ENCODE measurements at places on chromosomes 6 and 20.
A peak's percentile ranks its signal among the peaks of the same experiment; 100 is the strongest.

DNA sequence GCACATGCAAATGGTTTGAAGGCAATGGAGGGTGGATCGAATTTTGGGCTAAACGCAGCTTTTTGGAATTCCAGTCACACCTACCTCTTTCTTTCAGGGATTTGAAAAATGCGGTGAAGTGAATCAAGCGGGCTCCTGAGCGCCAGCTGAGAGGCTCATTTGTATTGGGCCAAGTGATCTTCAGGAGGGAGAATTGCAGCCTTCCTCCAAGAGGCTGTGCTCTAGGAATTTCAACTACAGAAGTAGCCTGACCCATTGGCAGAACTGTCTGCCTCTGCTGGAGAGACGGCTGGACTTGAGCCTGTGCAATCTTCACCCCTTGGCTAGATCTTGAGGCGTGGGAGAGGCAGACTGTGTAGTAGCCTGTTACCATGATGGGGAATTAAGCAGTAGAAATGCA is 5.7 kb upstream of the TIAM2 start:
- DNase-seq, result no peak

GRCh38 chr20:62926229-62927127 is at the start of gene DIDO1:
Gene DIDO1 (minus strand): TSS chr20:62926505.
- DNase-seq, result peak; percentile 49

DNA sequence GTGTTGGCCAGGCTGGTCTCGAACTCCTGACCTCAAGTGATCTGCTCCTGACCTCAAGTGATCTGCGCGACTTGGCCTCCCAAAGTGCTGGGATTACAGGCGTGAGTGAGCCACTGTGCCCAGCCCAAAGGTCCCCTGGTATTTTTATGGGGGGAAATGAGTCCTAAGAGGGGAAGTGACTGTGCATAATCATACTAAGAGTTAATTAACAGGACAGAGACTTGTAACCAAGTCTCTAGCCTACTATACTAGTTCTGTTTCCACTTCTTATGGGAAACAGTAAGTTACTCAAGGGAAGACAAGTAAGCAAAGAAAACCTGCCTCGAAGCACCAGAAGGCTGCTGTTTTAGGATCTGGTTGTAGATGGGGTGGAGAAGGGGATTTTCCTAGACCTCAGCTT is 27.9 kb downstream of the TCF15 start:
- DNase-seq, result no peak

- no peak for DNase-seq
These were observed 48.2 kb downstream of the DCBLD1 start for GRCh38 chr6:117530467-117531242.

DNA sequence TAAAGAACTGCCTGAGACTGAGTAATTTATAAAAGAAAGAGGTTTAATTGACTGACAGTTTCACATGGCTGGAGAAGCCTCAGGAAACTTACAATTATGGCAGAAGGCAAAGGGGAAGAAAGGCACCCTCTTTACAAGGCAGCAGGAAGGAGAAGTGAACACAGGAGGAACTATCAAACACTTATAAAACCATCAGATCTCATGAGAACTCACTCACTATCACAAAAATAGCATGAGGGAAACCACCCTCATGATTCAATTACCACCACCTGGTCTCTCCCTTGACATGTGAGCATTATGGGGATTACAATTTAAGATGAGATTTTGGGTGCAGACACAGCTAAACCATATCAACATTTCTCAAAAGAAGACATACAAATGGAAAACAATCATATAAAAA is 266.3 kb downstream of the EPM2A start:
- DNase-seq, result no peak

GRCh38 chr6:105952772-105953690 is 133.1 kb upstream of the PRDM1 start:
- DNase-seq, result no peak

DNA sequence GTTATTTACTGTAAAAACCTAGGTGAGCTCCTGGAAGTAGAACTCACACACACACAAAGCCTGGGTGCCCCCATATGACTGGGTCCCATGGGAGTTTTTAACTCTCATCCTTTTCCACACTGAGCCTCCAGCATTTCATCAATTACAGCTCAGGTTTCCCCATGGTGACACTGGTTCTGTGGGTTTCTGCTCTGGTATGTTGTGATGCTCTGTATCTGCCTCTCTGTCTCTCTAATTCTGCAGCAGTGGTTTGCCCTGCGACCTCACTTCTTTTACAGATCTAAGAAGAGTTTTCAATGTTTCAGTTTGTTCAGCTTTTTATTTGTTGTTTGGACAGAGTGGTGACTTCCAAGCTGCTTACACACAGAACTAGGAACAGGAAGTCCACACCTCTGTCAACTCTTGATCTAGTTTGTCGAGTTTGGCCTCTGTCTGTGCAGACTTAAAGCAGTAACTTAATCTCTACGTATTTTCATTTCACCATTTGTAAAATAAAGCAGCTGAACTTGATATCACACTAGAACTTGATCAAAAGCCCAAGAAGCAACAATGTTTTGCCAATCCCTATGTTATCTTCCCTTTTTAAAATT is 554.3 kb downstream of the EPHA7 start:
- no peak for DNase-seq

- no peak for DNase-seq
These were observed 125.0 kb upstream of the TSHZ2 start for GRCh38 chr20:52847029-52847660.

DNA sequence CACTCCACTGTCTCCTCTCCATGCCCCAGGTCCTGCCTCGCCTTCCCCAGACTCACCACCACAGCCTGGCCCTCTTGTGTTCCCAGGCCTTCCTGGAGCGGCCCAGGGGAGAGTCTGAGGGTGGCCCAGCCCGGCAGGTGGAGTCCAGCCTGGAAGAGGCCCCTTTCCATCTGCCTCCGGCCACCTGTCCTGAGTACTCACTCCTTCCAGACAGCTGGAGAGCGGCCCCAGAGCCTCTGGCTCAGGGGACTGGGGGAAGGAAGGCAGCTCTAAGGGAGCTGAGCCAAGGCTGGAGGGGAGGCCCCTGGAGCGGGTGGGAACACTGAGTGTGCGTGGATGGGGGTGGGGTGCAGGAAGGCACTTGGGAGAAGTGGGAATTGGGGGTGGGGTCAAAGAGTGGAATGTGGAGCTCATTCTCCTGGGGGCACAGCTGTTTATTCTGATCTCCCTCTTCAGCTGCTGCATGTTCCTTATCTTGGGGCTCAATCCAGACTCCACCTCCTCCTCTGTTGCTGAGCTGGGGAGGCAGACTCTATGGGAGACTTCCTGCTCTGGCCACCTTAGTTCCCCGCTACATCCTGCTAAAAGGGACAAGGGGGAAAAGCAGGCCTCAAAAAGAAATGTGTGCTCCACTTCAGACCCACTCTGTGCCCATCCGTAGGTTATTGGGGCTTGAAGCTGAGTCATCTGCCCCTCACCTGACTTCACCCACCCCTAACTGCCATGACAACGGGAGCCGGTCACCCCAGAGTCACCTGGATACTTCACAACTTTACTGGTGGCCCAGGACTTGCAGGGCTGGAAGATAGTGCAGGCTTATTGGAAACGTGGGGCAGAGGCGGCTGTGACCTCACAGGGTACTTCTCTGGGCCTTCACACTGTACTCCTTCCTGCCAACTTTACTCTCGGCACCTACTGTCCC is 19.5 kb upstream of the TAF8 start:
- DNase-seq, result no peak

- no peak for DNase-seq
These were observed 4.3 kb downstream of the KCNQ5 start for GRCh38 chr6:72626126-72626525.

DNA sequence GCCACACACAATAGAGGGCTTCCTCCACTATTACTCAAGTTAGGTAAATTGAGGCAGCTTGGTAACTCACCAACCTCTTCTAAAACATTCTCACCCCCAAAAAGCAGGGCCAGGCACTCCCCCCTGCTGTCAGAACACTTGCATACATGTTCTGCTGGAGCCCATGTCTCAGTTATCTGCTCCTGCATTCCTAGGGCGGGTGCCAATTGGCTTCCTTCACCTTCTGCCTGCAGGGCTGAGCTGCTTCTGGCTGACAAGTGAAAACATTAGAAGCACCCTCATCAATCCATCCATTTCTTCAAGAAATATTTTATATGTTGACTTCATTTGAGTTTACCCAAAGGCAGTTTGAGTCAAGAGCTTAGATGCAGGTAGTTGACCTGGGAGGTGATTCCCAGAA is 4.5 kb upstream of the ENTPD6 start:
- DNase-seq, result no peak
